Fibroblast of skin of left biceps (primary cell): ENCODE measurements at places on chromosomes 2 and 18.

GRCh38 chr2:189018631-189019030 lies 44.5 kb downstream of the COL3A1 start:
- DNase-seq: peak; percentile 22

GRCh38 chr2:85722519-85722918 lies 28.4 kb downstream of the GNLY start:
- DNase-seq: no peak

DNA sequence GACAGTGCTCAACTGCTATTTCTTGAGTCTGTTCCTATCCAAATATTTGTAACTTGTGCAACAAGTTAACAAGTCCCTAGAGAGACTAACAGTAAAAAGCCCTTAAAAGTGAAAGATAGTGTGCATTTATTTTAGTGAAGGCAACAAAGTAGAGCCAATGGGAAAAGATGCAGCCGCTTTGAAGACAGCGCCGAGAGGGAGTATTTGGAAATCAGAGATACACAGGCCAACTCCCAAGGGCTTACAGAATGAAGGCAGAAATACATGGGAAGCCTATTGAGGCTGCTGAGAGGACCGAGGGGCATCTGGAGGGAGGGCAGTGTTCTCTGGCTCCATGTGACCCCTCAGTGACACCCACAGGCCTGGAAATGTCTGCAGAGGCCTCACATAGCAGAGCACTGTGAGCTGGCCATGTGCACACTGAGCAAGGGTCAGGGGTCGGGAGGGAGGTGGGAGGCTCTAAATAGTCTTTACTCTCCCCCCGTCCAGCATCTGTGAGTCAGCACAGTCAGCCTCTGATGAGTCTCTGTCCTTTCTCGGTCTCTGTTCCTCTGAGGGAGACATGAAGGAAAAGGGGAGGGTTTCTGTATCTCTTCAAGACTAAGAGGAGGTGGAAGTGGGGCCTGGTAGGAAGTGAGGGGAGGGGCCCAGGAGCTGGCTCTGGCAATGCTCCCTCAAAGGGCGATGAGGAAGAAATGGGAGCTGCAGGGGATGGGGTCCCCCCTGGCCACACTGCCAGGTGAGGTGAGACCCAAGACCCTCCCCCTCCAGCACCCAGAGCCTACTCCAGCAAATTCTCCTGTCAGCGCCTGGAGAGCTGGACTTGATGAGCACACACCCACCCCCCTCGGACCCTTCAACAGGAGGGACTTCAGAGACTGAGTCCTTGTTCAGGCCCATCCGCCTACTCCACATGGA lies 133.6 kb downstream of the SP3 start:
- peak; percentile 24 for DNase-seq

DNA sequence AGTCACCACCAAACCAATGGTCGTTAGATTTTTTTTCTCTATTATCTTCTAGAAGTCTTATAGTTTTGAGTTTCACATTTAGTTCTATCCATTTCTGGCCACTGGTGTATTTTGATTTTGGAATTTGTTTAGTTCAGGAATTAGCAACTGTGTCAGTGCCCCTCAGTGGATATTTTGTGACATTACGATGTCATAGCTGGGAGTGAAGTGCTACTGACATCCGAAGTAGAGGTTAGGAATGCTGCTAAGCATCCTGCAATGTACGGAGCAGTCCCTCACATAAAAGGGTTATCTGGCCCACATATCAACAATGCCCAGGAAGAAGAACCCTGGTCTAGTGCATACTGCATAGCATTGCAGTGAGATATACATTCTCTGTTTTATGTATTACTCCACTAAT lies 157.4 kb upstream of the RGPD4 start:
- no peak for DNase-seq

- no peak for DNase-seq
These were observed 4.7 kb upstream of the GLS start for GRCh38 chr2:190875891-190876290.

DNA sequence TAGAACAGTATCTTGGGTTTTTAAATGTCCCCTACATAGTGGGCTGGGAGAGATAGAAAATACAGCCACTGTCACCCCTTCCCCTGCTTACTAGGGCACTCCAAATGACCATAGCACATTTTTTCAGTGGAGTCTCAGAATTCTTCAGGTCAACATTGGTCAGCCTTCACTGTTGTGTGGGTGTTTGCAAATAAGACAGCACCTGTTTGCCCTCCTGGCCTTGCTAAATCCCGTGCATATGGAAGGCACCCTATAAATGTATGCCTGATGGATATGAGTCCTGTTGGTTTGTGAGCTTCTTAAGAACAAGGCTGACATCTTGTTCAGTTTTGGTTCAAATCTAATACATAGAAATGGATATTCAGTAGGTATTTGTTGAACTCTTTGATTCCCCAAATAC lies 12.5 kb downstream of the ITGA6 start:
- DNase-seq: no peak

- DNase-seq: no peak
These were observed 37.4 kb upstream of the TXNDC2 start for GRCh38 chr18:9848170-9848879.

- DNase-seq: no peak
These were observed 145.3 kb upstream of the NFATC1 start for GRCh38 chr18:79250301-79250981.

- DNase-seq: no peak
These were observed 175.1 kb downstream of the NCK2 start for GRCh38 chr2:105919826-105920225.

GRCh38 chr2:37809525-37809924 lies 115.6 kb upstream of the RMDN2 start:
- DNase-seq: no peak

GRCh38 chr2:133492719-133493380 lies 75.4 kb downstream of the NCKAP5 start:
- no peak for DNase-seq

DNA sequence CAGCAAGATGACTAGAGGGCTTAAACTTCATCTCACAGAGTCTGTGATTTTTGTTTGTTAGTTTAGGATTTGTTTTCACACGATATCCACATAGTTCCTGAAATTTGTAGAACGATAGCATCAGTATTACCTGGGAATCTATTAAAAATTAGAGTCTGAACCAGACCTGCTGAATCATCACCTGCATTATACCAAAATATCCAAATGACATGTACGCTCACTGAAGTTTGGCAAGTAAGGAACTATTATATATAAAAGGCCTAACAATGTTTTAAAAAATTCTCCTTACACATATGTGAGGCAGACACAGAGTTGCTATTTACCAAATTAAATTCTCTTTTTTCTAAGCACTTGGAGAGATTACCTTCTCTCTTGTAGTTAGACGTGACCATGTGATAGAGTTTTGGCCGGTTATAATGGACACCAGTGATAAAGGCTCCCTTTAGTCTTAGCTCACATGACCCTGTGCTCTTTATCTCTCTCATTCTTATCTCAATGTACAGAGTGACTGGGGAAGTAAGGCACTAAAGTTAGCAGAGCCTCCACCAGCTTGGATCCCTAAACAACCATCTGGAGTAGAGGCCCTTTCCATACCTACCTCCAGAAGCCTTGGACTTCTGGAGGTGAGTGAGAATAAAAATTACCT lies 363.1 kb downstream of the DSC3 start:
- no peak for DNase-seq

- DNase-seq: peak; percentile 9
These were observed 322.9 kb upstream of the KCNJ3 start for GRCh38 chr2:154375579-154375931.

GRCh38 chr18:12851716-12852115 lies 32.3 kb downstream of the PTPN2 start:
- no peak for DNase-seq

DNA sequence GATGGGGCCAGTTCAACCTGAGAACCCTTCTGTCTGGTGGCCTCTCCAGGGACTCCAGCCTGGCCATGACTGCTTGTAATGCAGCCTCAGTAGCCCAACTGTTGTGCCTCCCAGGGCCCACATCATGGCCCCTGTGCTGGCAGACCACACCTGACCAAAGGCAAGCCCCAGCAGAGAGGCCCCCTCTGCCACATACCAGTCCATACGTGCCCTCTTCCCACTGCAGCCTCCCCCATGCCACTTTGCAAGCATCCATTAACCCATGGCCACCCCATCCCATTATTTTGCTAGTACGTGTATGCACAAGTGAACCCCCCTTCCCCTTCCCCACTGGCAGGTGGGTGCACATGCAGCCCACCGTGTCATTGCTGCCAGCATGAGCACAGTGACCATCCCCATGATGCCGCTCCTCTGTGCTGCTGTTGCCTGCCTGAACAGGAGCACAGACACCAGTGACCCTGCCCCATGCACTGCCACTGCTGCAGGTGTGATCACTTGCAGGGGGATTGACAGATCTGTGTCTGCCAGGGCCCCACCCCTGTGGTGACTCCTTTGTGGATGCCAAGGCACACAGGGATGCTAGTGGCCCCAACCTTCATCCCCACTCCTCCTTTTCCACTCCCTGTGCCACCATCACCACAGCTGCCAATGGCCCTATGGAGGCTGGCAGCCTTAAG lies 330.0 kb upstream of the DSEL start:
- no peak for DNase-seq

DNA sequence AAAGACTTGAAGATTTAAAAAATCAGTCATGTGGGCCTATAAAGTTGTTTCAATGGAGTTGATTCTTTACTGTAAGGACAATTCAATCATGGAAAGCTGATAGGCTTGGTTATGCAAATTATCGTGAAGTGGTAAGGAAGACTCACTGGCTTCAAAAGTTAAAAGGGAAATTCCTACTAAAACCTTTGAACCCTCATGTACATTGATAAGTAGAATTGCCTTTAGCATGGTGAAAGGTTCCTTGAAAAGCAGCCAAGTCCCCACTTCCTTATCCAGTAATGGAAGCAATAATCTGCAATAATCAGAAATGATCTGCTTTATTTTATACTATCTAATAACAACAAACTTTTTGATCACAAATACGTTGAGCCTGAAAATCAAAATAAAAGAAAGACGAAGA lies 14.4 kb upstream of the CCL20 start:
- no peak for DNase-seq

- peak; percentile 32 for DNase-seq
These were observed 185.1 kb downstream of the MYO3B start for GRCh38 chr2:170362871-170363631.

DNA sequence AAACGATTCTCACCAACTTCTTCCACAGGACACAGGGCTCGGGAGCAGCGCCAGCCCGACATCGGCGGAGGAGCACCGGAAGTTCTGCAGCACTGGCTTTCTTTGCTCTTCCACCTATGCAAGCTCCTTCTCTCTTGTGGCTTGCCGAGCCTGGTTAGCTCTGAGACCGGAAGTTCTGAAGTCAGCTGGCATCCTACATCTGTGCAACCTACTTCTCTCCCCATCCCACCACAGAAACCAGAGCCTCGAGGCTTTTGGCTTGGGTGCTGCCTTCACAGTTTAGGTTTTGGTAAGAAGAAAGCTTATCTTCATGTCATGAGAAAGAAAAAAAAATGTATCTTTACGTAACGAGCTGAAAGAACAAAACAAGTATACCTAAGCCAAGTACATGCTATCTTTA lies 111.7 kb downstream of the ANKRD44 start:
- DNase-seq: no peak

DNA sequence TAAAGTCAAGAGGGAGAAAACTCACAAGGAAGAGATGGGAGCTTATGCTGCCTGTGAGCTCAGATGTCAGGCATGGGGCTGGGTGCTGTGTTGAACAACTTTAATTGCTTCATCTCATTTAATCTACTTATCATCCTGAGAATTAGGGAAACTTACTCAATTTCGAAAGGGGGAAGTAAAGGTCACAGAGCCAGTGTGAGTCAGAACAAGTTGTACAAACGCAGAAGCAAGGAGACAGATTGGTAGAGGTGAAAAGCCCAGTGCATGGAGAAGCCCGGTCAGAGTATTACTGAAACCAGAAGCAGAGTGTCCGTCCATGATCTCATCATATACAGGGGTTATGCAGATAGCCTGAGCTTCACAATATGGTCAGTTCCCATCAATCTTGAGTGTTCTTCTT lies 281.1 kb upstream of the POU3F3 start:
- DNase-seq: no peak

GRCh38 chr2:241114836-241115235 lies 12.7 kb upstream of the MTERF4 start:
- DNase-seq: no peak

DNA sequence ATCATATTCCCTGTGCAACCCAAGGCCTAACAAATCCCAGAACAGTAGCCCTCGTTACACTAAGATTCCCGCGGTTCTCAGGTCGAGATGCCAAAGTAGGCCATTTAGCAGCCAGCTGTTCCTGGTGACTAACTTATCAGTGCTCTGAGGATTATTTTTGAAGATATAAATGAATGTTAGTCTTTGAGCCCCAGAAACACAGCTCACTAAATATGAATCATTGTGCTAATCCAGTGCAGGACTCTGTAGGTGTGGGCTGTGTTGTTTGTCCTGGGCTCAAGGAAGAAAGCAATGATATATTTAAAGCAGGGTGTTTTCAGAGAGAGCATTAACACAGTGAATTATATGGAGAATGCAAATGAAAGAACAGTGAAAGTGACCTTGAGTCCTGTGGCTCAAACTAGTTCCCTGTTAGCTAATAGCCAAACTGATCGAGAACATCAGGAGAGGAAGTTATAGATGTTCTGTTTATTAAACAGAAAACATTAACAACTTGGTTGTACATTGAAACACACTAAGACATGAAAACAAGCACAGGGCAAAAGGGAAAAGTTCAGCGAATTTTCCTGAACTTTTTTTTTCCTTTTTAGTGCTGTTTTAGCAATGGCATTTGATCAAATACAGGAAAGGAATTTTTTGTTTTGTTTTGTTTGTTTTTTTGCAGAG lies 228.3 kb downstream of the RNF152 start:
- DNase-seq: no peak

DNA sequence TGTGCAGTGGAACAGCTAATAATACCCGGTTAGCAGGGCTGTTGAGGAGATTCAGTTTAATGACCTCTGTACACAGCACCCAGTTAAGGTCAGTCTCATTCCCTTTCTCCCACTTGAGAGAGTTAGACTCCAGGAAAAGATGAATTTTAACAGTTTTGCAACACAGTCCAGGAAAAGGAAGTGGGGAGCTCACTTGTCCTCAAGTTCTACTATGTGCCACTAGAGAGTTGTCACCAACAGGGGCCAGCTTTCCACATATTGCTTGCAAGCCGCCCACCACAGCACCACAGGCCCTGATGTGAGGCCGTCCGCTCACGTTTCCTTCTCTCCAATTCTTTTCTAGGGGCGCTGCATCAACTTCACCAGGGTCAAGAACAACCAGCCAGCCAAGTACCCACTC lies 142.1 kb downstream of the GFPT1 start:
- DNase-seq: no peak

DNA sequence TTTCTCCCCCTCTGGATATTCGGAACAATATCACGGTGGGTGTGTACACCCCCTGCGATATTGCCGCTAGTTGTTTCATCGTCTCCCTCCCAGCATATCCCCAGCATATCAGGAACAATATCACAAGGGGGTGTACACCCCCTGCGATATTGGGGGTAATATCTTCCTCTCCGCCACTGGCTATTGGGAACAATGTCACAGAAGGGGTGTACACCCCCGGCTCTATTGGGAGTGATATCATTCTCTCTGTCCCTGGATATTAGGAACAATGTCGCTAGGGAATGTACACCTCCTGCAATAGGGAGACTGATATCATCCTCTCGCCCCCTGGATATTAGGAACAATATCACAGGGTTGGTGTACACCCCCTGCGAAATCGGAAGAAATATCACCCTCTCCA lies 1932.0 kb downstream of the SUCLG1 start:
- no peak for DNase-seq

GRCh38 chr2:67883316-67884087 lies 179.3 kb downstream of the C1D start:
- DNase-seq: no peak

- no peak for DNase-seq
These were observed 342.2 kb downstream of the ADCYAP1 start for GRCh38 chr18:1246827-1247226.

- DNase-seq: no peak
These were observed 1492.5 kb upstream of the TMEFF2 start for GRCh38 chr2:193687195-193687594.

- no peak for DNase-seq
These were observed 477 bp downstream of the ACVR1 start for GRCh38 chr2:157875641-157876065.
